ENCODE measurements at places on chromosomes 1 and 21.

DNA sequence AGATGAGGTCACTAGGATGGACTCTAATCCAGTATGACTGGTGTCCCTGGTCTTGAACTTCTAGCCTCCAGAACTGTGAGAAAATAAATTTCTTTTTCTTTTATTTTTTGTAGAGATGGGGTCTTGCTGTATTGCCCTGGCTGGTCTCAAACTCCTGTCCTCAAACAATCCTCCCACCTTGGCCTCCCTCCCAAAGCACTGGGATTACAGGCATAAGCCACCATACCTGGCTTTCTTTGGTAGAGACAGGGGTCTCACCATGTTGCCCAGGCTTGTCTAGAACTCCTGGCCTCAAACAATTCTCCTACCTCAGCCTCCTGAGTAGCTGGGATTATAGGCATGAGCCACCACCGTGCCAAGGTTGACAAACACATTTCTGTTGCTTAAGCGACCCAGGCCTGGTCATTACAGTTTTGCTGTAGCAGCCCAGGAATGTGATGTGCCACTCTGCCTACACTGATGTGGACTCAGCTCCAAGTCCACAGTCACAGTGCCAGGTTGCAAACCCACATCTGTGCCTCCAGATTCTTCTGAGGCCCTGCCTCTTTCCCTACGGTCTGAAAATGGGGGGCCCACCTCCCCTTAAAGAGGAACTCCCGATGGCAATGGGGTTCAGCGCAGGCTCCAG lies 15.9 kb downstream of the PYCR2 start:
- DNase-seq = no peak

DNA sequence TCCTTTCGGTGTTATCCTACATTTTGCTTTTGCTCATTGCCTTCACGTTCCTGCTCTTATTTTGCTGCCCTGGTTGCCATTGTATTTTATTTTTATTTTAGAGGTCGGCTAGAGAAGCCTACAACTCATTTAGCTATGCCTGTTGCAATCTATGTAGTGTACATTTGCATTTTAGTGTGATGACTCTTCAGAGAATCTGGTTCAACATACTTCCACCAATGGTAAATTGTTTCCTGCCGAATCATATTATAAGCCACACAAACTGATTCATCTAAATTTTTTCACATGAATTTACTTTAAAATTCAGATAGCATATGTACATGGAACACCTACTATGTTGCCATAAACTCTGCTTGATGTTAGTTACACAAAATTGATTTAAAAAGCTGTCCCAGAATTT lies 1596.9 kb downstream of the PLA2G4A start:
- DNase-seq = no peak

- DNase-seq = no peak
Observed at GRCh38 chr21:44442266-44443125, 12.8 kb upstream of the LRRC3 start.

DNA sequence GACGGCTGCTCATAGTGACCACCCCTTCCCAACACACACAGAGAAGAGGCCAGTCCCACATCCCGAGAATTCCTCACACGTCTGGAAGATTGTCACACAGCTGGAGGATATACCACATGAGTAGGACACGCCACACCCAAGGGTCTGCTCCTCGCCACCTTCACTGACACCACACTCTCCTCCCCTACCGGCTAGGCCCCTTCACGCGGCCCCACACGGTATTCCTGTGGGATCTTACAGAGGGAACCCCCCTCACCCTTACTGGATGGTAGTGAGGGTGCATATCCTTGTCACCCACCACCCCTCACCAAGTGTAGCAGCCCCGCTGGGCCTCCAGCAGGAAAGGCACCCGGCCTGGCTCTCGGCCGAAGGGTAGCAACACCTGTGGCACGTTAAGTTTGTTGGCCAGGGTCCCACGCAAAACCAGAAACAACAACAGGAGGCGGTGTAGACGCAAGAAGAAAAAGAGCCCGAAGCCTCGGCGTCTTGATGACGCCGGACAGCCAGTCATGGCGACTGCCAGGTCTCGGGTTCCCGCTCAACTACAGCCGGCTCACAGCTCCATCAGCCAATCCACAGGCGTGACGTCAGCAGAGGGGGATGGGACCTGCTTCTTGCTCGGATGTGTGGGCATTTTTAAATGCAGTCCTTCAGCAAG lies at the start of gene NUP210L:
Gene NUP210L, minus strand, starts transcription at position 540 of the 658 bp plus-strand sequence.
- DNase-seq = no peak

GRCh38 chr21:32844653-32845436 lies 73.3 kb upstream of the PAXBP1 start:
- no peak for DNase-seq

DNA sequence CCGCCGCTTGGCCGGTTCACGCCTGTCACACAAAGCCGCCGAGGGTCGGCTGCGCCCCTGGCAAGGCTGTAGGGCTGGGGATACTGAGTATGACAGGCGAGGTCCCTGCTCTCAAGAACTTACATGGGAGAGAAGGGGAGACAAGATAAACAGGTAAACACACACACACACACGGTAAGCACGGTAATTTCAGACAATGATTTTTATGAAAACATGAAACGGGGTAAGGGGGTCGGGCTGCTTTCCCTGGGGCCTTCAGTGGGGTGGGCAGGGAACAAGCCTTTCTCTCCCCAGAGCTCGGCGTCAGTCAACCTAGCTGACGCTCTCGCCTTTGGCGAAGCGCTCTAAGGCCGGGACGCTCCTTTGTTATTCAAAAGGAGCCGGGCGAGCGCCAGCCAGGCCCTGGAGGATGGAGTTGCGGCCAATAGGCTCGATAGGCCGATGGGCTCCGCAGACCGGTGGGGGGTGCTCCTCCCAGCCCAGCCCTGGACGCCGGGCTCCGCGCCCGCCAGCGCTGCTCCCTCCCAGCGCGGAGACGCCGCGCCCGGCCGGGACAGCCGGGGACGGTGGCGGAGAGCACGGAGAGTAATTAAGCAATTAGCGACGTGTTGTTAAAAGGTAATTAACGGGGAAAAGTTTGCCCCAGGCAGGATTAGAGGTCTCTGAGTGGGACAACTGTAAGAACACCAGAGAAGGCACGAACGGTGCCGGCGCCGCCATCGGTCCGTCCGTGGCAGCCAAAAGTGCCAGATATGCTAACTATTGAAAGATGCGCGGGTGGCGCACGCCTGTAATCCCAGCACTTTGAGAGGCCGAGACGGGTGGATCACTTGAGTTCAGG lies 950 bp upstream of the INKA2 start:
- no peak for DNase-seq

GRCh38 chr1:43531906-43532584 lies 1.4 kb downstream of the PTPRF start:
- DNase-seq = no peak

DNA sequence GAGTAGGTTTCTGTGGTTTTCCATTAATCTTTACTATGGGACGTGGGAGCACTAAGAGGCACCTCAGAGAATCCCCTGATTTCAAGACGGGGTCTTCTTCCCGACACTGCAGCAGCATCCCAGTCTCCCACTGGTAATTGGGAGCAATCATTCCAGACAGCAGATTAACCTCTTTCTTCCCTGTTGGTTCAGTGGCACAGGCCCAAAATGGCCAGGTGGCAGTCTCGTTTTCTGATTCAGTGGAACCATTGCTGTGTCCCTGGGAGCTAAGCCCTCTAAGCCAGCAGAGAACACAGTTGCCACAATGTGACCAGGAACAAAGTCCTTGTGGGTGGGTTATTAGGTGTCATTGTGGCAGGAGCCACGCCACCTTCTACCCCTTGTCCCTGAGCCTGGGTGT lies 342.1 kb downstream of the MATN1 start:
- no peak for DNase-seq

GRCh38 chr1:236465231-236465958 lies 58.4 kb upstream of the LGALS8 start:
- no peak for DNase-seq

- no peak for DNase-seq
Observed at GRCh38 chr21:21010228-21010627, 12.0 kb downstream of the NCAM2 start.

GRCh38 chr1:65247419-65248359 lies 61.7 kb upstream of the DNAJC6 start:
- DNase-seq = no peak

- DNase-seq = no peak
Observed at GRCh38 chr1:180947901-180948640, 35.4 kb downstream of the KIAA1614 start.

DNA sequence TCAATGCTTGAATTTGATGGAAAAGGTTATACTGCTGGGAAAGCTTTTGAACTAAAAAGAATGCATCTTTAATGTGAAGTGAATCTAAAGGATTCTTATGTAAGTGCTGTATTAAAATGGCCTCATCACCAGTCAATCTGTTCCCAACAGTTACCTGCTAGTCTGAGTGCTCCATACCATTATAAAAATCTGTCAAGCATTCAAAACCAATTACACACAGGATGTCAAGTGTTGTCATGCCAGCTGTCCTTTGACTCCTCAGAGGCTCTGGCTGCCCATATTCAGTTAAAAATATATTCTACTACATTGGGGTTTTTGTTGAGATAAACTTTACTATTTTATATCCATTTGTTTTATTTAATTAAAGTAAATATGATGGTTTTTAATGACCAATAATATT lies 1587.7 kb downstream of the AMY1C start:
- no peak for DNase-seq

DNA sequence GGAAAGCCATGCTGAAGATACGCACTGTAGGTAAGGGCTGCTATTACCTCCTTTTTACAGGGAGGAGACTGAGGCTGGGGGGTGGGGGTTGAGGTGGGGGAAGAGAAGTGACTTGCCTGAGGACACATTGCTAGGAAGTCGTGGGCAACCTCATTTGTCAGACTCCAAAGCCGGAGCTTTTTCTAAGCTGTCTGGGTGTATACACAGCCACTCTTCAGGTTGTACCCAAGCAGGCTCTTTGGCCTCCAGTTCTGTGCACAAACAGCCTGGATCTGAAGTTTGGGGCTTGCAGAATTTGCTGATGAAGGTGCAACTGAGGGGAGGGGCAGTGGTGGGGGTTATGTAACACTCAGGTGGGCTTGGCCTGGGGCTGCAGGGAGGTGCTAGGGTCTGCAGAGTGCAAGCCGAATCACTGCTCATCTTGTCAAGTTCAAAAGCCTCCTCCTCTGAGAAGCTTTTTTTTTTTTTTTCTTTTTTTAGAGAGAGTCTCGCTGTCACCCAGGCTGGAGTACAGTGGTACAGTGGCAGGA lies 16.9 kb downstream of the TINAGL1 start:
- no peak for DNase-seq

DNA sequence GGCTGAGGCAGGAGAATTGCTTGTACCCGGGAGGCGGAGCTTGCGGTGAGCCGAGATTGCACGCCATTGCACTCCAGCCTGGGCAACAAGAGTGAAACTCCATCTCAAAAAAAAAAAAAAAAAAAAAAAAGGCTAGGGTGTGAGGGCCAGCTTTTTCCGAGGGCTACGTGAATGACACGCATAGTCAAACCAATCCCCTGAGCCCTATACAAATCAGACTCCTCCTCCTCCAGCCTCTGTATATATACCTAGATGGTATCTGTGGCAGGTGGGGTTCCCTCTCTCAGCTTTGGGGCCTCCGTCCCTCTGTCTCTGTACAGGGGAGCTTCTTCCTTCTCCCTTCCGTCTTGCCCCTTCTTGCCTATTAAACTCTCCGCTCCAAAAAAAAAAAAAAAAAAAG lies 6.7 kb downstream of the S100A16 start:
- no peak for DNase-seq

Measured in D721Med (cell line).